ENCODE measurements at places on chromosomes 2 and 18.

GRCh38 chr2:26709323-26710110, 17.0 kb downstream of the KCNK3 start:
- DNase-seq = no peak

DNA sequence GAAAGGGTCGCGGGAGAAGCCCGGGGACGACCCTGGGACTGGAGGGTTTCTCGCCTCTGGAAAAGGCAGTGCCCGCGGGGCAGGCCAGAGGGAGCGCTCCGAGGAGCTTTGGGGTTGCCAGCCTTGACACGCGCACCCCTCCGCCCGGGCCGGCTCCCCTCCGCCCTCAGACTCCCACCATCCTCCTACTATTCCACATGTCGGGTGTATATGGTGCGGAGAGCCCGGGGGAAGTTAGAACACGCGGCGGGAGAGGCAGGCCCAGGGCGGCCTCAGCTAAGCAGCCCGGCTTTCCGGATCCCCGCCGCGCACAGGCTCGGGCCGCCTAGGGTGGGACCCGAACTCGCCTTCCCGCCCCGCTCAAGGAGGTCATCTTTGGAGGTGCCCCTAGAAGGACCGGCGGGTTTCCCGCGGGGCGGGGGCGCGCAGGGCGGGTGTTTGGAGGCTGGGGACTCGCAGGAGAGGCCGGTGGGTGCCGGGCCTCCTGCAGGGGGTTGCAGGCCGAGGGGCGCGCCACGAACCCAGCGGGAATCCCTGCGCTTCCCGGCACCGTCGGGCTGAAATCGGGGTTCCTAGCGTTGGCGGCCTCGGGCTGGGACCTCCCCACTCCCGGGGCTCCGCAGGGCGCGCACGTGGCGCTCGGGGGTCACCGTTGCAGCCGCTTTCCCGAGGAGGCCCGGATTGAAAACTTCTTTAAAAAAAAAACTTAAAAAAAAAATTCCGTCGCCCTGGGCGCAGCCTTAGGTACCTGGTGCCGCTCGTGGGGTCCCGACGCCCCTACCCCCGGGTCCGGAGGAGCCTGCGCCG, 3.7 kb downstream of the NFATC1 start:
- DNase-seq = no peak

DNA sequence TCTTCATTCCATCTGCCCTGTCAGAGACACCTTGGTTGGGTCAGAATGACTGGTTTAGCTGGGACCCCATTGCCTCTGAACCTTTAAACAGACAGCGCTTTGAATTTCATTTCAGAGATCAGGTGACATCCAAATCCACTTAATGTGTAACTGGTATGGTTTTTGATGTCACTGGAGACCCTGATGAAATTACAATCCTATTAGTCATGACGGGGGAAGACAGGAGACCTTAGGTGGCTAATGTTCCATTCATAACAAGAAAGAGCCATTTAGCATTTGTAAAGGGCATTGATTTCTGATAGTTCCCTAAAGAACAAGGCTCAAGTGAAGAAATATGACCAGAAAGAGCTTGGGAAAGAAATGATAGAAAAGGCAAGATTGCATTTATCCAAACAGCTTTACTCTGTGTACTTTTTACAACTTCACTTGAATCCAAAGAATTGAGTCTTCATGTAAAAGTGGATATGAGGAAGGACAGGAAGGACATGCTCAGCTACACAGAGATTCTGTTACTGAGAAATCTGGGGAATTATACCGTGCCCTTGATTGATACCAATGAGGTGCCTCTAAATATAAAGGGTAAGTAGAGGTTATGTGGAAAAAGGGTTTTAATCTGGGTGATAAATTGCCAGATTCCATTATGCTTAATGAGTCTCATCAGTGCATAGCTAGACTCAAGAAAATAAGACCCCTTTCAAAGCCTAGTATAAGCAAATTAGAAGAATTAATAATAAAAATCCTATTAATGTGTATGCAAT, 198.2 kb downstream of the NCKAP5 start:
- DNase-seq = no peak

GRCh38 chr18:78974115-78974761, 5.4 kb upstream of the SALL3 start:
- no peak for DNase-seq

DNA sequence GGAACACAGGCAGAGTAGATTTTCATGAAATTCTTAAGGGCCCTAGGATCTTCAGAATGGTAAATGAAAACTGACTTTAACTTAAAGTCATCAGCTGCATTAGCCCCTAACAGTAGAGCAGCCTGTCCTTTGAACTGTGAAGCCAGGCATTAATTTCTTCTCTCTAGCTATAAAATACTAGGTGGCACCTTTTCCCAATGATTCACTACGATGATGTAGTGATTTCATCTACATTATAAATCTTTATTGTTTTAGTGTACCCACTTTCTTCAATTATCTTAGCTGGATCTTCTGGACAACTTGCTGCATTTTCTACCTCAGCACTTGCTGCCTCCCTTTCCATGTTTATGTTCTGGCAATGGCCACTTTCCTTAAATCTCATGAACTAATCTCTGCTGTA, 290.5 kb downstream of the NOL4 start:
- DNase-seq = no peak

GRCh38 chr18:32252141-32252860, 62.5 kb downstream of the MEP1B start:
- no peak for DNase-seq

DNA sequence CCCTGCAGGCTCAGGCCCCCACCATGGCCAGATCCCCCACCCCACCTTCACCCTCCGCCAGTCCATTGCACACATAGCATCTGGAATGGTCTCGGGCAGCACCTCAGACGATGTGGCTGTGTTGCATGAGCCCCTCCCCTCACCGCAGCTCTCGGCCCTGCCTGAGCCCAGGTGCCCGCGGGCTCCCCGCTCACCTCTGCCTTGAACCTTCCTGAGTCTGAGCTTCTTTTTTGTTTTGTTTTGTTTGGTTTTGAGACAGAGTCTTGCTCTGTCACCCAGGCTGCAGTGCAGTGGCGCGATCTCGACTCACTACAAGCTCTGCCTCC, 20.1 kb downstream of the RRM2 start:
- DNase-seq = no peak

DNA sequence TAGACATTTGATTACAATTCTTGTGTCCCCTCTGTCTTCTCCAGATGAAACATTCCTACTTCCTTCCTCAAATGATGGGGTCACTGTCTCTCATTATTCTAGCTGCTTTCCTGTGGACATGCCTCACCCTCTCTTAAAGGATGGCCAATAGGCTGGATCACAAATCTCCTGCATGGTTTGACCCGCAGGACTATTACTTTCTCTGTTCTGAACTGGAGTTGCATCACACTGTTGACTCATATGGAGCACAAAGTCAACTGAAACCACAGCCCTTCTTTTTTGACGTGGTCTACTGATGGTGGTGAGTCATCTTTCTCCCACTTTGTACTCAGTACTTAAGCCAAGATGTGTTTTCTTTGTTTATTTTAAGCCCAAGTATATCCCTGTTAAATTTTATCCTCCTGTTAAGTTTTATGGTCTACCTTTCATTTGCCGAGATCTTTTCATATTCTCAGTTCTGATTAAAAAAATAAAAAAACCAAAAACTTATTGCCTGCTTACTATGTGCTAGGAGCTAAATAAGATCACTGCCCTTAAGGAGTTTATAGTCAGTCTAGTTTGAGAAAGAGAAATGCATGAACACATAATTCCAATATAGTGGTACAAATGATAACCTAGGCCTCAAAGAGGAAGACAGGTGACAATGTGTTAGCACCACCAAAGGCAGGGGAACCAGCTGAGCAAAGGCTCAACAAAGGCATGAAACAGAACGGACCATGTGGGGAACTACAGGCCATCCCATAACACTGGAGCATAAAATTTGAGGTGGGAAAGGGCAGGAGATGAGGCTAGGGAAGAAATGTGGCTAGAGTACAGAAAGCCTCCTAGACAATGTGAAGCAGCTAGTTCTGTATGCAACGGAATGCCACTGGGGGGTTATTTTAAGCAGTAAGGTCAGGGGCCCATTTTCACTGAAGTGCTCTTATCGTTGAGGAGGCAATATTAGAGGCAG, 67.6 kb upstream of the ZFP36L2 start:
- peak; percentile 71 for DNase-seq

DNA sequence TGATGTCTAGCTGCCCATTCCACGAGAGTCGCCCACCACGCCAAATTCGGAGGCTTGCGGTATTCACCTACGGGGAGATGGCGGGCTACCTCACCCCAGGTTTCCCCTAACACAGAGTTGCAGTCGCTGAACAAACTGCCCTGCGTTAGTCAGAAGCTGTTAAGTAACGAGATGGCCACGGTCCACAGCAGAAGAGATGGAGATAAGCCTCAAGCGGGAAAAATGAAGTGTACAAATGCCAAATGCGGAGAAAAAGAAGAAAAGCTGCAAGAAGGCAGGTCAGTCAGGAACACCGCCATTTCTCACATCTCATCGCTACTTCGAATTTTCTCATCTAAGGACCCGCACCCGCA, 425 bp downstream of the ASB3 start:
- DNase-seq = peak; percentile 20

DNA sequence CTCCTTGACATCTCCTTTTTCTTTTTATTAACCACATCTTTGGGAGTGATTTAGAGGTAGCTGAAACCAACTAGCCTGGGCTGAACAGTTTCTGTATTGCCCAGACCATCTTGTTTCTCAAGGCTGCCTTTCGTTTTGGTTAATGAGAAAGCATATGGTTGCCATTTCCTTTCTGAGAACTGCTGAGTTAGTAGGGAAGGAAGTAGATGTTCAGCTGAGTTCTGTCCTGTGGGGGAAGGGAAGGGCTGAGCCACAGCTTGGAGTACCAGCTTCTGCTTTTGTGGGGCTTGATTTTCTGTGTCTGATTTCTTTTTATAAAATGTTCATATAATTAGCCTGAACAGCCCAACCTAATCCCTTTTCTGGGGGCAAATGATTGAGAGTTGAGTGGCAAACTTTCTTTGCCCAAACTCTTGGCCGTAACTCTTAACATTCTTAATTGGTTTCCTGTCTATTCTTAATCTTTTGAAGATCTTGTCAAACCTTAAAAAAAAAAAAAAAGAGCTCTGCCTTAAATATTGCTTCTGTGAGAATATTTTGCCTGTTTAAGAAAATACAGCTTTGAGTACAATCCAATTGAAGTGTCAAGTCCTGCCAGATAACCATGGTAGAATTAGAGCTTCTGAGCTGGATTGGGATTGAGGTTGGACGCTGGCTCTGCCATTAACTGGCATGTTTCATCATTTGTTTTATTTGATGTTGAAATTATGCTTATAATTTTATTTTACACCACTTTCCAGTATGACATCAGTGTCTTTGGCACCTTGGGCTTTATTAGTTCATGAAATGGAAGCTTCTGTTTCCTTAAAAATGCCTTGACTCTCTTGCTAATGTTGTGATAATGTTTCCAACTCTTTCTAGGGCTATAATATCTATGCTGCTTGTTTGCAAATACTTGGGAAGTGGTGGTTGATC, 1.9 kb upstream of the NABP1 start:
- peak; percentile 86 for DNase-seq

DNA sequence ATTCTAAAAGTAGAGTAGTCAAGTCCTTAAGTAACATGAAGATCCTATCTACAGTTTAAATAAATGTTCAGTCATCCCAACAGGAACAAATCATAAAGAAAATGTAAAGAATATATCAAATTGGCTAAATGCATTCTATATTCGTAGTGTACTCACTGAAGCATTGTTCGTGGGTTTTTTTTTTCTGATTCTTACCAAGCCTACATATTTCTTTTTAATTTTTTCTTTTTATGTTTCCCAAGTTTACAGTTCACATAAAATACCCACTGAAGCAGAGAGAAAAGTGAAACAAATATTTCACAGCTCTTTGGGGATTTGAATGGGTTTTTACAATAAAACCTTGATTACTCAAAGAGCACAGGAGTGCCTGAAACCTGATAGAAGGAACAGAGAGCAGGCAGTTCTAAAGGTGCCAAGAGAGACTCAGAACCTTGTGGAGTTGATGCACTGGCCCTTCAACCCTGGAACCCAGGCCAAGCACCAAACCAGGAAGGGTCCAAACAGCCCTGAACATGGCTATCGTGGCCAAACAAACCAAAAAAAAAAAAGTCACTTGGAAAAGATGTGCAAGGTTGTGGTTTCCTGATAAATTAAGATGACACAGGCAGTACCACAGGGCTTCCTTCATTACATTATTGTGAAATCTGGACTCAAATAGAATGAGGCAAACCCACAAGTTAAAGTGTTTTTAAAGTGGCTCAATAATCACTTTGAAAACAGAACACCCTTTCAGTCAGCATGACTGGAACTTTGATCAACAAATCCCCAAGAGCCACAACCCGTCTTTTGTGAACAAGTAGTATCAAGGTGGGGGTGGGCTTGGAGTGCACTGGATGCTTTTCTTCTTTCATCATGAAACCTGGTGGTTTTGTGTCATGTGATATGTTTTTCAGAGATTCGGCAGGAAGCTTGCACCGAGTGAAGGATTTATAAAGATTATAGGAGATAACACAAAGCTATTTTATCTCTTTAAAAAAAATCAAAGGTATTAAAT, 245.0 kb upstream of the FN1 start:
- peak; percentile 43 for DNase-seq

DNA sequence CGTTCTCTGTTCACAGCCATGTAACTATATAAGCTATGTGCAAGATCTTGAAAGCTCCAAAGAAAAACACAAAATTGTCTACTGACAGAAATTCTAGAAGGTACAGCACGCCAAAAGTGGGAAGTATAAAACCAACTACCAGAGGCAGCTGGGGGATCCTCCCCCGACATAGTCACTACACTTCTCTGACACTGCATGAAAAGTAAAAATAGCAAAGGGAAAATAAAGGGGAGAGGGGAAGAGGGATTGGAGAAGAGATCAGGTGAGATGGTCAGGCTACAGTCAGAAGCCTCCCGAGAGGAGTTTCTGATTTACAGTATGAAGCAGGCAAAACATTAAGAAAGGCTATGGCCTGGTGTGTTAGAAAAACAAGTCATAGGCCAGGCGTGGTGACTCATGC, 39.8 kb upstream of the PCBP1 start:
- no peak for DNase-seq

GRCh38 chr2:16526193-16526592, 139.4 kb downstream of the CYRIA start:
- DNase-seq = no peak

DNA sequence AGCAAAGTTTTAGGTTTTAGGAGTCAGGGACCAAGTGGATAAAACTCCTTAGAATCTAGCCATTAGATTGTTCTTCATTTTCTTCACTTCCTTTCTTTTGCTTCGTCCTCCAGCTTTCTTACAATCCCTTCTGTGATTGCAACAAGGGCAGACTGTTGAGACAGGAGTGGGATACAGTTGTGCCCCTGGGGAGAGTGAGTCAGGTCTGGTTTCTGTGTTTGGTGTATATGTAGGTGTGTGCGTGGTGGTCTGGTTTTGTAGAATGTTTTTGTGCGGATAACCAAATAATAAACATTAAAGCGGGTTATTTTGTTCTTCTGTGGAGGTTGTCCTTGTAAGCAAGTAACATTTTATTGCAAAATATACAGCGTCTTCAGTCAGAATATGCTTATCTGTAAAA, 7.3 kb downstream of the INSIG2 start:
- no peak for DNase-seq

GRCh38 chr2:146992466-146992865, 852.4 kb upstream of the ACVR2A start:
- DNase-seq = no peak

- DNase-seq = no peak
Measured at GRCh38 chr2:236178890-236179235, 10.7 kb upstream of the GBX2 start.

- no peak for DNase-seq
Measured at GRCh38 chr2:172415157-172415864, 12.1 kb upstream of the ITGA6 start.

- DNase-seq = no peak
Measured at GRCh38 chr2:84486441-84487115, 27.5 kb upstream of the SUCLG1 start.

- no peak for DNase-seq
Measured at GRCh38 chr2:75646090-75646582, 447 bp upstream of the MRPL19 start.
